ENCODE measurements at places on chromosomes 3 and 15.

- DNase-seq: no peak
Measured at GRCh38 chr3:166685246-166685645, 694.9 kb downstream of the ZBBX start.

DNA sequence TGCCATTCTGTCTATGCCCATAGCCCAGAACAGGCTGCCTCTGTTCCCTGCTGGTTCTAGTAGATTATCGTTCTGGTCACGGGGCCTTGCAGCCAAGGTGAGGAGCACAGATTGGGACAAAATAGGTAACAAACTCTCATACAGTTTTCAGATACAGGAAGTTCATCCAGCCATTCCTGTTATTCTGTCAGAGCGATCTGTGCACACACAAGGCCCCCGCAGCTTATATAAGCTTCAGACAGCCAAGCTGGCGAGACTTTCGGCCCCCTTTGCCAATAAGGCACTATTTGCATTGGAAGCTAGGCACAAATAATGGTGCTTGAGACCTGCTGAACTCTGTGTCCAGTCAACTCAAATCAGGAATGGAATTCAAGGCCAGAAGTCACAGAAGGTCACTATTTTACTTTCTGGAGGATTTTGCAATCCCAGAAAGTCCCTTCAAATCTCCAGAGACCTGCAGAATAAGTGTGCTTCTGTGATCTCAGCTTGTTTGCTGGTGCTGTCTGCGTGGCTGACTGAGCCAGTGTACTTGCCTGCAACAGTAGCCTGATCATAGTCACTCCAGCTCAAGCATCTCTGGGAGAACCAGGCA, 69.4 kb downstream of the BFSP2 start:
- DNase-seq: no peak

DNA sequence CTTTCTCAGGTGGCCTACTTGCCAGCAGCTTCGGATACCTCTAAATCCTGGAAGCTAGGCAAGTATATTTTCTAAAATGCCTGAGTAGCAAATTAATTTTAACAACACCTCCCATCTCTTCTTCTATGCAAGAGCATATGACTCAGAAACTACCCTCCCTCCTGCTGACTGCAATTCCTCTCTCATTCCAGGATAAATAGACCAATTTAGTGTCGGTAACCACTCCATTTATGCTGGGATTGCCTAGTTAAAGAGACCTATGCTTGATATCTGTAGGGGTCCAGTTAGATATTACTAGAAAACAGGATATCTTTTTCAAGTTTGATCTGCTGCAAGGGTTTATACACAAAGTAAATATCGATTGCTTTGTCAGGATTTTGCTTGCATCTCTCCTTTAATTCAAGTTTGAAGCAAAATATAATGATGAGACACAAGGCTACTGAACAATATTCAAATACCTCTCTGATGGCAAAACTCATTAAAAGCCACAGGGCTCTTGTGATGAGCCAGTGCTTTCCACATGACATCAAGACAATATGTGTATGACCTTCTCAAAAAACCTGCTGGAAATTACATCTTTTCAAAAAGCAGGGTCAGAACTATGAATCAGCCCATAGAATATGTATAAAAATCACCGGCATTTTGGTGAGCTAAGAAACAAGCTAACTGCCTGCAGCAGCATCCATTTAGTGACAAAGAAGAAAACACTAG, 491.6 kb upstream of the NECTIN3 start:
- no peak for DNase-seq

- DNase-seq: no peak
Measured at GRCh38 chr15:75713338-75713895, 769 bp upstream of the CSPG4 start.

- DNase-seq: no peak
Measured at GRCh38 chr3:156772588-156773206, 53.5 kb upstream of the LEKR1 start.

DNA sequence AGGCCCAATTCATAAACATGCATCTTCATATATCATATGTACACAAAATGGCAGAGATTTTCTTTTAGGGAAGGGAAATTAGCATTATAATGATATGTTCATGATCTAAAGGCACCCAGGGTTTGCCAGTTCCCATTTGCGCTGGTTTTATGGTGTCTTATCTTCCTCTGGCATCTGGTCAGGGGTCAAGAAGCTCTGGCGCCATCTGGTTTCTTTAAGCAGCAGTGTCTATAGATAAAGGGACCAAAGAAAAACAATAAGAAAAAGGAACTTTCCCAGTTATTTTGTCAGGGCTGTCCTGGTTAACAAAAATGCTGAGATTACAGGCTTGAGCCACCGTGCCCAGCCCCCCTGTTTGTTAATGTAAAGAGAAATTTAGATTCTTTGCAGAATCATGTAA, 3.3 kb upstream of the DCP1A start:
- DNase-seq: no peak

GRCh38 chr3:123409443-123410148, 39.3 kb downstream of the ADCY5 start:
- no peak for DNase-seq

- no peak for DNase-seq
Measured at GRCh38 chr3:52185837-52186236, 12.1 kb upstream of the ALAS1 start.

DNA sequence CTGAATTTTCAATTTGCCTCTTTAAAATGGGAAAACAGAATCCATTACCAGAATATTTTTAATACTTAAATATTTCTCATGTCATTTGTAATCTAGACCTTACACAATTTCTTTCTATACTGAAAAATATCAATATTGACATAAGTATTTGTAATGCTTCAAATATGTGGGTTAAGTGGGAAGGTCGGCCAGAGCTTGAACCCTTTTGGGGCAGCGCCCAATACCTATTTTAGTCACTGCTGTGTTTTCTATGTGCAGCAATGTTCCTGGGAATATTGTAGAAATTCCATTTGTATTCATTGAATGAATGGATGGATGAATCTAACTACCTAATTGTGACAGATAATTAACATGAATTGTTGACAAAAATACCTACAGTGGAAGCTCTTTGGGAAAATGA, 459.7 kb upstream of the ZNF717 start:
- no peak for DNase-seq

DNA sequence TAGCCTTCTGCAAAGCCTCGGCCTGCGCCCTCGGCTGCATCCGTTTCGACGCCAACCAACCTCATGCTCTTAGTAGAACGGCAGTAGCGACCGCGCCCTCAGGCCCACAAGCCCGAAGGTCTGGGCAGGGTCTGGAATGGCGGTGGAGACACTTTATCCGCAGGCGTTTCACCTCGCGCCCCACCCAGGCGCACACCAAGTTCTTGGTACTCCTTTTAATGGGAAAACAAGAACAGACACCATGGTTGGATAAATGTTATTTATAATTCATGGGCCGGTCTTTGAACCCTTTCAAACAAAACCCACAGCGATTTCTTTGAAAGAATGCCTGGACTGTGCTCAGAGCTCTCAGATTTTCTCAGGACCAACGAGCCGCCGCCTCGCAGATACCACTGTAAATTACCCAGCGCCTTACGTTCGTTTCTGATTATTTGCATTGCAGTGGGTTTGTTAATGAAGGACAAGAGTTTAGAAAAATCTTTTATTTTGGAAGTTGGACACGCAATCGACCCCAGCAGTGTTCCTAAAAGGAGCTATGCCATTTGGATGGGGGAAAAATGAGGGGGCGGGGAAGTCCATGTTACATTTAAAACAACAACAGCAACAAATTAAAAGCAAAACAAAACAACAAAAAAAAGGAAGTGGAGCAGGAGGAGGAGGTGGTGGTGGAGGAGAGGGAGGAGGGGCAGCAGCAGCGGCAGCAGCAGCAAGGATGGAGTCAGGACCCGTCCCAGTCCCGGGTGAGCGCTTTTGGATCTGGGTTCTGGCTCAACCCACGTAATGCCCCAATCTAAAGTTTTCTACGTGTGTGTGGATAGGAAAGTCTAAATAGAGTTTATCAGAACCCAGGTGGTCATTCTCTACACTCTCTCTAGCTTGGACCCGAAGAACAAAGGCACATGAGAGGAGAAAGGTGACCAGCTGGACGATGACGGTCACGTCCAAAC, 993 bp upstream of the ISL2 start:
- DNase-seq: no peak

DNA sequence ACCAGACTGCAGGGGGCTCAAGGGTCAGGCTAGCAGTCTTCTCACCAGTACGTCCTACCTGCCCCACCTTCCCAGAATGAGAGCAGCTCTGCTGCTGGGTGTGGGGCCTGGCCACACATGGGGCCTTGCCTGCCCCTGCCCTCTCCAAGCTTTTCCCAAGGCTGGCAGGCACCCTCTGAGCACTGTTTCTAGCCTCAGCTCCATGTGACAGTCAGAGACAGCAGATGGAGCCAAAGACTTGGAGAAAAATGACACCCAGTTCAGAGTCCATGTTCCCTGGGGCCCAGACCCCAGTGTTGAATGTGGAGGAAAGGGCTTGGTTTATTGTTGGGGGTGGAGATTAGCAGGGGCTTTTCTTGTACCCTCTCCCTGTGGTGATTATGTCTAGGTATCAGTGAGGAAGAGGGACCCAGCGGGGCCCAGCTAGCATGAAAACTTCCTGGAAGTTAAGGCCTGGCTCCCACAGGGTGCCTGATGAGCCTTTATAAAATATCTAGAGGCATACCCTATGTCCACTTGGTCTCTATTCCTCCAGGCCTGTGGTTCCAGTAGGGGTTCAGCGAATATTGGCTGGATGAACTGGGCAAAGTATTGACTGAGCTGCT, 153.8 kb downstream of the EEFSEC start:
- DNase-seq: no peak

GRCh38 chr15:81015621-81016488, 15.1 kb downstream of the TLNRD1 start:
- DNase-seq: no peak

GRCh38 chr3:16824081-16824696, 60.6 kb upstream of the PLCL2 start:
- DNase-seq: no peak

DNA sequence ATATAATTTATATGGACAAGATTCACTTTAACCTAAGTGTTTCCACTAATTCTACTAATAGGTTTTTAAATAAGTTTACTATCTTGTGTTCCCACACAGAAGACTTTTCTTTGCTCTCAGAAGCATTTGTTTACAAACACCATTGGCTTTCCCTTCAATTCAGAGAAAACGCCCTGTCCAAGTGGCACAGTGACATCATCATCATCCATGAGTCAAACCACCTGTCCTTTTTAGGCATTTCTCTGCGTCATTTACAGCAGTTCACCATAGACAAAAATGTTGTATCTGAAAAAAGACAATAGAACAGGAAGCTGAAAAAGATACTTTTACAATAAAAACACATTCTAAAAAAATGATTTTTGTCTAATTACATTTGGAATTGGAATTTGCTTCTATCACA, 9.3 kb upstream of the BCL2L10 start:
- DNase-seq: no peak

GRCh38 chr15:96087180-96087884, 243.2 kb upstream of the NR2F2 start:
- no peak for DNase-seq

DNA sequence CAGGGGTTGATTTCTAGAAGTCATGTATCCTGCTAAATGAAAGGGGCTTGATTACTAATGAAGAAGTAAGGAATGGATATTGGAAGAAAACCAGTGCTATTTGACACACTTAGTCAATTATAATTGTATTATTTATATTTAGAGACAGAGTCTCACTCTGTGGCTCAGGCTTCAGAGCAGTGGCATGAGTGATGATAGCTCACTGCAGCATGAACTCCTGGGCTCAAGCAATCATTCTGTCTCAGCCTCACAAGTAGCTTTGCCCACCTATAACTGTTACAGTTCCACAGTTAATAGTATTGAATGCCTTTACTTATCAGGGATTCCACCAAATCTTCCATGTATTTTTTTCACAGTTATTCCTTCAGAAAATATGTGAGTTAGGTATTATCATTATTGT, 432.0 kb upstream of the TGFBR2 start:
- DNase-seq: no peak

GRCh38 chr15:31216215-31216911, 110.3 kb upstream of the KLF13 start:
- no peak for DNase-seq

DNA sequence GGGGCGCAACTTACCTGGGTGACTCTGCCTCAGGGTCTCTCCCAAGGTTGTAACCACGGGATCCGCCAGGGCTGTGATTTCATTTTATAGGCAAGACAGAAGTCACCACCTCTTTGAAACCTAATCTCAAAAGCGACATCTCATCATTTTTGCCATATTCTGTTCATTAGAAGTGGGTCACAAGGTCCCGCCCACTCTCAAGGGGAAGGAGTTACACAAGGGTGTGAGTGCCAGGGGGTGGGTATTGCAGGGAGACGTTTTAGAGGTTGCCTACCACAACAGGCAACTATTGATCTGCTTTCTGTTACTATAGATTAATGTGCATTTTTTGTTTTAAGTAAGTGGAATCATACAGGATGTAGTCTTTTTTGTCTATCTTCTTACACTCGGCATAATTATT, 56.6 kb upstream of the ADPGK start:
- DNase-seq: no peak

GRCh38 chr3:13011573-13012220, 61.5 kb downstream of the IQSEC1 start:
- DNase-seq: no peak

GRCh38 chr3:150407808-150408220, 284 bp upstream of the TSC22D2 start:
- DNase-seq: no peak

GRCh38 chr3:173090492-173090891, 50.5 kb downstream of the SPATA16 start:
- no peak for DNase-seq

DNA sequence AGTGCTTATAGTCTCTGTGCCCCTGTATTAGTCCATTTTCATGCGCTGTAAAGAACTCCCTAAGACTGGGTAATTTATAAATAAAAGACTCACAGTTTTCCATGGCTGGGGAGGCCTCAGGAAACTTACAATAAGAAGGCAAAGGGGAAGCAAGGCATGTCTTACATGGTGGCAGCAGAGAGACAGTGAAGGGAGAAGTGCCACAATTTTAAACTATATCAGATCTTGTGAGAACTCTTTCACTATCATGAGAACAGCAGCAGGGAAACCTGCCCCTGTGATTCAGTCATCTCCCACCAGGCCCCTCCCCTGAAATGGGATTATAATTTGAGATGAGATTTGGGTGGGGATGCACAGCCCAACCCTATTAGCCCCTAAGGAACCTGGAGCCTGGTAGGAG, 243.2 kb downstream of the EDEM1 start:
- DNase-seq: no peak

DNA sequence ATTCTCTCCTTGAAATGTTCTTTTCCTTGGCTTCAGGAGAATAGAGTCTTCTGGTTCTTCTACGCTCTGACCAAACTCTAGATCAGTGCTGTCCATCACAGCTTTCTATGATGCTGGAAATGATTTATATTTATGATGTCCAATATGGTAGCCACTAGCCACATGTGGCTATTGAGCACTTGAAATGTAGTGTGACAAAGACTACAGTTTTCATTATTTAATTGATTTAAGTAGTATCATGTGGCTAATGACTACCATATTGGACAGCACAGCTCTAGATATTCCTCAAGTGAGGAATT, 2.9 kb downstream of the LNP1 start:
- DNase-seq: no peak

- DNase-seq: no peak
Measured at GRCh38 chr3:117868766-117869165, 1159.2 kb downstream of the TUSC7 start.

- no peak for DNase-seq
Measured at GRCh38 chr3:126119008-126119675, 35.2 kb upstream of the SLC41A3 start.

Data from AG04449 (cell line).